ENCODE measurements at places on chromosomes 6 and 20. TPM values are rescaled to one million over a fixed set of nuclear protein-coding genes. Genes with fewer than 3 reads are reported as not detected.

TAGAP gene
- total RNA-seq: 1.1 TPM

PLAGL2 gene
- total RNA-seq: 7.1 TPM

PSORS1C2 gene
- total RNA-seq: not detected

- DNase-seq: peak; percentile 90
These were observed 10.7 kb downstream of the TUBB start for GRCh38 chr6:30730601-30731435.

DNA sequence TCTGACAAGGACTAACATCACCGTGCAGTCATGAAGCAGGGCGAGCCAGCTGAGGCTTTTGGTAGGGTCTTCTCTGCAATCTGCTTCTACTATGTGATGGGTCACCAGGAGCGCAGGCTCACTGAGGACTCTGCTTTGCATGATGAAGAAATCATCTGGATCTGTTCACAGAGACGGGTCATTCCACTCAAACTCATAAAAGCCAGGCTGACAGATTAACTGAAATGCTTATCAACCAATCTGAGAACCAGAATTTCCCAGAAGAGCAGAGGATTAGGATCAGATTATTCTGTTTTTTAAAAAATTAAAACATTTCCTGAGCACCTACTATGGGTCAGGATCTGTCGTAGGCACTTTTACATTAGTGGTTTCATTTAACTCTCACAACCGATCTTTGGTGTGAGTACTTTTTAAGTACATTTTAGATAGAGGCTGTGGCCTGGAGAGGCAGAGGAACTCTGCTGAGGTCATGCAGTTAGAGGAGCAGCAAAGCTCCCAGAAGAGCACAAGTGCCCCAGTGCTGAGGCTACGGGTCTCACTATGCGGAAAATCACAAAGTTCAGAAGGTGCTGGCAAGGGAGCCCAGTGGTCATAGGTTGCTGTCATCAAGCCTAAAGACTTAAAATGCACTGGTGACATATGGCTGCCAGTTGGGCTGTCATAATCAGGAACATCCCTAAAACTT lies 109.1 kb downstream of the BACH2 start:
- DNase-seq: no peak

DNA sequence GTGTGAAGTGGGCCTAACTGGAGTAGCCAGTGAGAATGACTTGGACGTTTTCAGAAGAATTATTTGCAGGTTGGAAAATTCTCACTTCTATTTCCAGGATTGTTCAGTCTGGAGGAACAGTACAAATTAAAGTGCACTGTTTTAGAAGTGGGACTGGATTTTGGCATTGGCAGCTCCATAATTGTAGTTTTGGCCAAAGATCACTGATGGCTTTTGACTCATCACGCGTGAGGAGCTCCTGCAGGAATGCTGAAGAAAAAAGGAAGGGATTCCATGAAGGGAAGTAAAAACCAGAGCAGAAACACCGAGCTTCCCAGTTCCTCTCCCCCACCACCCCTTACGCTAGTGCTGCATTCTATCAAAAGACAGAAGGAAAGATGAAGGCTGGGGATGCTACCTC lies 103.5 kb downstream of the JARID2 start:
- no peak for DNase-seq

DNA sequence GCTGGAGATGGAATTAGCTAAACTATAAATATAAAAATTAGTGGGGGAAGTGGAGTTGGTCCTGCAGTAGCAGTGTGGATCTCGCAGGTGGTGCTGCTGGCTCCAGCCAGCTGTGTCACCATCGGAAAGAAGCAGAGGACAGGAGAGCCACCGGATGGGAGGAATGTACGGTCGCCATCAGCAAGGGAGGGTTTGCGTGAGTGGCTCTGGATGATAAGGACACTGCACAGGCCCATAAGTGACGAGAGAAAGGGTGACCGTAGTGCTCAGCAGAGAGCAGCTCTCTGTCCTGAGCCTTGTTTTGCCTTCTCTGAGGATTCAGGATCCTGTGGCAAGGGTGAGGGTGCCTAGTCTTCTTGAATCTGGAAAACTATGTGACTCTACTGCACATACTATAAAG lies 378.7 kb downstream of the ZFAND3 start:
- no peak for DNase-seq

PTK6 gene
- not detected for total RNA-seq

MRPS10 gene
- 35.2 TPM for total RNA-seq

UBD gene
- not detected for total RNA-seq

C6orf15 gene
- total RNA-seq: not detected

- peak; percentile 43 for DNase-seq
These were observed 659 bp downstream of the CEP85L start for GRCh38 chr6:118650582-118651281.

DNA sequence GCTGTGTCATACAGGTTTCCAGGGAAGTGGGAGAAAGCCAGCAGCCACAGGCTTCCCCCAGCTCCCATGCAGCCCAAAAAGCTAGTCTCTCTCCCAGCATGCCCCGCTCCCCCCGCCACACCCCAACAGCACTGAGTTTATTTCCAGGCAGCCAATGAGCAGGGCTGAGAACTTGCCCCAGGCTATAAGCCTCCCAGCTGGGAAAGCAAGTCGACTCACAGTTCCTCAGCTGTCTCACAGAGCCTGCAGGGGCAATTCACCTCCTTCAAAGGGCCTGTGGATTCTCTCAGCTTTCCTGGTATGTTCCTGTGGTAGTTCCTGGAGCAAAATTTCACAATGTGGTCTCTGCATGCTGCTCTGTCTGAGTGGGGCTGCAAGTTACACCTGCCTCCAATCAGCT lies 34.2 kb downstream of the PAX1 start:
- DNase-seq: no peak

- no peak for DNase-seq
These were observed 107.5 kb downstream of the FYN start for GRCh38 chr6:111765763-111766162.

LRRC1 gene
- 45.3 TPM for total RNA-seq

- DNase-seq: no peak
These were observed 115.1 kb upstream of the TNFAIP3 start for GRCh38 chr6:137751768-137752560.

DNA sequence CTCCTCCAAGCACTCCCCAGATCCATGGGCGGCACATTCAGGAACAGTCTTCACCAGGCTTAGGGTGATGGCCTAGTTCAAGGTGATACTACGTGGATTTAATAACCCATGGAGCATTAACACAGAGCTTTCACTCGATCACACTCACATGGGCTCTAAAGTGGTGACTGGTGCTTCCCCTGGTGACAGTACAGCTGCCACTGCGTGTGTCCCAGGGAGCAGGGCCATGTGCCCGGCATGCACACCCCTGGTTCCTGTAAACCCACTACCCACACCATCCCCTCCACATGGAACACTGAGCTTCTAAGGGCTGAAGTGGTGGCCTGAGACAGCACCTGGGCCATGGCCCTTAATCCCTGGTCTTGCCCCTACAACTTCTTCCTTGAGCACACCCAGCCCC lies 27.8 kb upstream of the APMAP start:
- DNase-seq: peak; percentile 5

DOK5 gene
- 10.9 TPM for total RNA-seq

DNA sequence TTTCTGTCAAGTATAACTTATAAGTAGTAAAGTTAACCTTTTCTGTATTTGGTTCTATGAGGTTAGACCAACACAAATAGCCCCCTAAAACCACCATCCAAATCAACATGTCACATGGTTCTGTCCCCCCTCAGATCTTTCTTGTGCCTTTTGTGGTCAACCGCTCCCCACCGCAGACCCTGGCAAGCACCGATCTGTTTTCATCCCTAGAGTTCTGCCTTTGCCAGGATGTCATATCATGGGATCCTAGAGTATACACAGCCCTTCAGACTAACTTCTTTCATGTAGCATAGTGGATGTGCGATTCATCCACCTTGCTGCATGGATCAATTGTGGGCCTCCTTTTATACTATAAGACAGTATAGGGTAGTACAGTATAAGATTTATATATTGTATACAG lies 124.3 kb downstream of the BCAS1 start:
- no peak for DNase-seq

GRCh38 chr20:32160341-32160740 lies 47.2 kb downstream of the PLAGL2 start:
- no peak for DNase-seq

AVP gene
- total RNA-seq: not detected

DNA sequence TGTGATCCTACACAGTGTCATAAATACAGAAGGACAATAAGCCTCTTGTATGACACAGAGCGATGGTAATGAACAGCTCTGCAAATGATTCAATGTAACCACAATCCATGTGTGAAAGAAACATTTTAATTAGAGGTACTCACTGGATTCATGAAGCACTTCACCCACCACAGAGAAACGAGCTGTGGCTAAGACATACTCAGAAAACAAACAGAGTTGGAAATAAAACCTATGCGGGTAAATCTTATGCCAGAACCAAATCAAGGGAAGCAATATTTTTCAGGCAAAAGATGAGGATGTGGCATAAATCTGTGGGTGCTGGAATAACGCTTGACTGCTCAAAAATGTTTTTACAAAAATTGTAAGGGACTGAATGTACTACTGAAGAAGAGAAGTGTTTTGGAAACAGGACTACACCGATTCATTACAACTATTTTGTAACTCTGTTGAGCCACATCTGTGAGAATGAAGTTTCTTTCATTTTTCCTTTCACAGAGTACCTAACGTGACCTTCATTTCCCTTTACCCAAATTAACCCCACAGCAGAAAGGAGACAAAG lies 112.1 kb downstream of the WDR27 start:
- DNase-seq: no peak

DNA sequence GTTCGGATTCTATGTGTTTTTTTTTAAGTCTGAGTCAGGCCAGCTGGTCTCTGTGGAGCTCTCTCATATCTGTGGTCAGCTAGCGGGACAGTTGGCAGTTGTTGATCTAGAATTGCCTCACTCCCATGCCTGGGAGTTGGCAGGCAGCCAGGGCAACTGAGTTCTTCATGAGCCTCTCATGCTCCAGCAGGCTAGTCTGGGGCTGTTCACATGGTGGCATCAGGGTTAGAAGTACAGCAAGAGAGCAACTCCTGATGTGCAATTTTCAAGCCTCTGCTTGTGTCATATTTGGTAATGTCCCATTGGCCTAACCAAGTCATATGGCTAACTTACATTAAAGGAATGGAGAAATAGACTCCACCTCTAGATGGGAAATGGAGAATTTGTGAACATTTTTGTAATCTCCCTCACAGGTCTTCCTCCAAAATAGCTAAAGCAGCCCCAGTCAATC lies 6.7 kb upstream of the IFT52 start:
- DNase-seq: peak; percentile 48

- no peak for DNase-seq
These were observed 296.9 kb downstream of the BCKDHB start for GRCh38 chr6:80403365-80403764.

CNPY3 gene
- 38.5 TPM for total RNA-seq

DNA sequence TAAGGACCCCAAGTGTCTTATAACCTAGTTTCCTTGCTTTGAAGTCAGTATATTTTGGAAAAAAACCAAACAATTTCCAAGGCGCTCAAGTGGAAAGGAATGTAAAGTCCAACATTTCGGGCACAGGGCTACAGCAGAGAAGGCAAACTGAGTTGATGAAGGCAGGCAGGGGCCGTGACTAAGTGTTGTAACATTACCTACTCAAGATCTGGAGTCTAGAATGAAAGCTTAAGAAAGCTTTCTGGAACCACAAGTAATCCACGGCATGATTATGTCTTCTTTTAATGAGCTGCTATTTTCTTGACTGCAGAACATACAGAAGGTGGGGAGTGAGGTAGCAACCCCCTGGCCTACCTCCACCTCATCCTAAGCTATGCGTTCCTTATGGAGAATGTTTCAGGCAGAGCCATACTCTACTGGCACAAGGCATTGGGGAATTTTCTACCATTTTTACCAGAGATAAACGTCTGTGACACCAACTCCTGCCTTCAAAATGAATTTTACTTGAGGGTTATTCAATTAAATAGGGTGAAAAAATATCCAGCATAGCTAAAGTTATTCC lies 4.3 kb downstream of the PPP1R10 start:
- DNase-seq: peak; percentile 83

- no peak for DNase-seq
These were observed 38.8 kb downstream of the MAP7 start for GRCh38 chr6:136511397-136511796.

Data from thyroid gland (tissue), 4 donors.